BJ (cell line): ENCODE measurements at places on chromosomes 16 and 17.

DNA sequence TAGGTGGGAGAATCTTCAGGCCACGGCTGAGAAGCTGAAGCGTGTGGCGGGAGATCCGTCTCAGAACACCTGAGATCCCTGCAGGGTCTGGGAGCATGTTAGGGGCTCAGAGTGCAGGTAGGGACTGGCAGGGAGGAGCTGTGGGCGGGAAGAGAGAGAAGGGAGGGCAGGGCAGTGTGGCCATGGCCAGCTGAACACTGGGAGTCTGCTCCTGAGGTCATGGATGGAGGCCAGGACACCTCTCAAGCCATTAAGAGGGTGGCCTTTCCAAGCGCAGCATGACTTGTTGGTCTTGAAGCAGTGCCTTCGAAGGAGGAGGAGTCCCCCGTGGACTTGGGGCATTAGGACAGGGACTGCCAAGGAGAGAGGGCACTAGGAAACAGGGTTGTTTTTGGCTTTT, 23.7 kb downstream of the NAA60 start:
- no peak for DNase-seq

DNA sequence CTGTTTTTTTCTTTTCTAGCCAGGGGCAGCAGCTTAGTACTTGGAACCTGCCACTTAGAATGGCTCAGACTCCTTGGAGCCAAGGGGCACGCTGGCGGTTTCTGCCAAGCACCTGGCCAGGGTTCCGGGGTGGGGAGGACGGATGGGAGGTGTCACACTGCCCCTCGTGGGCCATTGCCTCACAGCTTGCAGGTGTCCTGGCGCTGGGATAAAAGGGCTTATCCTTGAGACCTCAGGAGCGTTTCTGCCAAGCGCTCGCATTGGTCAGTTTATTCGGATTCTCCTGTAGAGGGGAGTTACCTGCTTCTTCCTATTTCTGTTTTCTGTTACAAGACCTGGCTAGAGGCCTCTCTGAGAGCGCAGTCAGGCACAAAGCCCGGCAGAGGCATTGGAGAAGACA, 234.6 kb downstream of the MSI2 start:
- DNase-seq = no peak

- DNase-seq = no peak
These were observed 549.2 kb upstream of the CDH11 start for GRCh38 chr16:65671071-65671470.

GRCh38 chr17:50872710-50873424, 6.7 kb upstream of the TOB1 start:
- DNase-seq = no peak

DNA sequence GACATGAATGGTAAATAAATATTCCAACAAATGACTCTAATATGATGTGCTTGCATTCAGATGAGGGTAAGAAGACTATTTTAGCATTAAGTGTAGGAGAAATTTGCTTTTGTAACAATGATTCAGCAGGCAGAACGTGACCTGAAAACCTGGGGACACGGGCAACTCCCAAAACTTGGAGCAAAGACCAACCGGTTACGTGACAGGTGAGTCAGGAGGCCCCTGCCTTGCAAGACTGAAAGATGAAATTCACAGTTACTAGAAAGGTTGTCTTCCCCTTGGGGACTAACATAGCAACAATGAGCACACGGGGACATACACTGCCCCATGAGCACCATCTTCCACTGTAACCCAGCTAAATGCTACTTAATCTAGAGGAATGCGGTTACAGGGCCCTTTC, 33.5 kb upstream of the ERN1 start:
- DNase-seq = no peak

DNA sequence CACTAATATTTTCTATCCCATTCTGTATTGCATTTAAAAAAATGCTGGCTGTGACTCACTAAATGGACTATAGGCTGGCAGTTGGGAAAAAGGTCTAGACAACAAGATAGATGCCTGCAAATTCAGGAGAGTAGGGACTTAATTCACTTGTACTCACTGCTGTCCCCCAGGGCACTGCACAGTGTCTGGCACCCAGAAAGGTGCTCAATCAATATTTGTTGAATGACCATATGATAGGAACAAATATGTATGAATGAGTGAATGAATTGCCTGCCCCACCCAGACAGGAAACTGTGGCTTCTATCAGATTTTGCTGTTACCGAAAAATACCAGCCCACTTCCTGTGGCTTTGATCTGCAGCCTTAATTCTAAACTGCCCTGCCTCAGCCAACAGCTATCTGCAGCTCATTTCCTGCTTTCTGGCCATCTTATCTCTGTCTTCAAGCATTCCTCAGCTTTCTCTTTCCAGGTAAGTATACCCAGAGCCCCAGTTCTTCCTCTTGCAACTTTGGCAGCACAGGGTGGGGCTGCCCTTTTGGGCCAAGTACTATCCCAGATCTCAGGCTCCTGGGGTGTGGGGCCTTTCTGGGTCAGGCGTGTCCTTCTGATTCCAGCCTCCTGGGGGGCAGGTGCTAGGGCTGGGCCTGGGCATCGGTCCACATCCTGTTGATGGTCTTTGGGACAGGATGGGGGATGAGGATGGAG, 15.3 kb upstream of the TNS4 start:
- DNase-seq = no peak

- peak; percentile 87 for DNase-seq
These were observed 37.6 kb downstream of the RNF112 start for GRCh38 chr17:19448341-19449268.

DNA sequence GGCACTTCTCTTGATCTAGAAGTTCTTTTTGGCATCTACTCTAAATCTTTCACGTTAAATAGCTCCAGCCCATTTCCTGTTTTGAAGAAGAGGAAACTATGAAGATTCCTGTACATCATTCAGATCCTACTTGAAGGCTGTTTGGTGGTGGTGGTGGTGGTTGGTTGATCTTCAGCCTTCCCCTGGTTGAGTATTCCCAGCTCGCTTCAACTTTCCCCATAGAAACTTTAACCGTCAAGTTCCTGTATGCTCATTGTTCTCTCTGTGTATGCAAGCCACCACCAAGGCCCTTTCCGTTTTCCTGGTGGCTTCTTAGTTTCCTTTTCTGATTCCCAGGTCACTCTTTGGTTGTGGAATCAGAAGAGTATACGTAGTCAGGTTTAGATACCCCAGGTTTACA, 3.3 kb downstream of the LRRC46 start:
- DNase-seq = no peak

DNA sequence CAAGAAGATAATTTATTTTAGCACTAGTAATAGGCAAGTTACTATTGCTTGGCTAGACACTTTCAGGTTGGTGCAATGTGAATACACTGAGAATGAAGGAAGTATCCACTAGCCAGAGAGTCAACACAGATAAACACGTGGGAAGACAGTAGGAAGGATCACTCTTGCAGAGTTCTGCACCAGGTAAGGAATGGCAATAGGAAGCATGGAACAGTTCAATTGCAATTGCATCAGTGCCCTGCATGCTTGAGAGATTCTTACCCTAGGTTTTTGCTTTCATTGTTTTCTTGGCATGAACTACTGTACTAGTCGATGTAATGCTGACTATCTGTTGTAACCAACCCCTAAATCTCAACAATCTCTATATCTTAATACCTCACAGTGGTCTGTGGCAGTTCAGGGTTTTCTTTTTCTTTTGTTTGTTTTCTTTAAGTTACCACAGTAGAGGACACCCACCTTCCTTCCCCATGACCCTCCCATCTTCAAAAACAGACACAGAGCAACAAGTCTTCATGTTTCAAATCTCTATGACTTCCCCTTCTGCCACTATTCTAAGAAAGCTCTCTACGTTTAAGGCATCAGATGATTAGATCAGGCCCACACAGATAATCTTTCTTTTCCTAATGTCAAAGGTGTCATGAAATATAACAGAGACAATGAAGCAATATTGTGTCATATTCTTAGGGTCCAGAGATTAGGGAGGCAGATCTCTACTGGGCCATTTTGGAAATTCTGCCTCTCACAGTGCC, 18.1 kb upstream of the ABCA8 start:
- DNase-seq = no peak

DNA sequence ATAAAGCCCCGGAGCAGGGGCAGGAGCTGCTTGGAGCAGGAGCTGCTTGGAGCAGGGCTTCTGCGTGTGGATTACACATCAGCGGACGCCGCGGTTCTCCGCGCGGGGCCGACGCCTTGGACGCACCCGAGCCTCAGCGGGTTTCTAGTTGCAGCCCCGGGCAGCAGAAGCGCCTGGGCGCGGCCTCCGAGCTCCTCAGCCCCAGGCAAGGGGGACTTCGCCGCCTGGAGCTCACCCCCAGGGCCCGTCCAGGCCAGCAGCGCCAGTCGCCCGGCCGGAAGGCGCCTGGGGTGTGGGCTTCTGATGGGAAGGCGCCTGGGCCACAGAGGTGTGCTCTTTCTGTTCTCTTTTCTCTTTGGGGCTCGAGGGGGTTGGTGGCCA, 6.3 kb downstream of the FOXF1 start:
- DNase-seq = no peak

- no peak for DNase-seq
These were observed 79.4 kb downstream of the PRKCA start for GRCh38 chr17:66381701-66382362.

DNA sequence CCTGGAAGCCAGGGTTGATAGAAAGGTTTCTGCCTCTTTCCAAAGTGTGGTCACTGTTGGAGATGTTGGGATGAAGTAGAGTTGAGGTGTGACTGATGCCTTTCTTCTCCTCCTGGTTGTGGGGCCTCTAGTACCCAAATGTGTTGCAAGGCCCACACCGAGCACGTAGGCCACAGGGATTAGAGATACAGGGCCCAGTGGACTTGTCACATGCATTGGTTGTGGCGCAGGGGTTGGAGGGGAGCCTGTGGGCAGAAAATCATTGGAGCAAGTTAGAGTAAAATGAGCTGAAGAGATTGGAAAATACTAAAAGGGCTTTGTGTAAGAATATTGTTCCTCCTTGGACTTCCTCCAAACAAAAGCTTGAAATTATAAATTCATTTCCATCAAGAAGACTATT, 4.6 kb downstream of the KRT33A start:
- no peak for DNase-seq

GRCh38 chr17:52451294-52451861, 292.9 kb upstream of the CA10 start:
- DNase-seq = no peak

- DNase-seq = no peak
These were observed 19.5 kb downstream of the CBX4 start for GRCh38 chr17:79819534-79820276.

DNA sequence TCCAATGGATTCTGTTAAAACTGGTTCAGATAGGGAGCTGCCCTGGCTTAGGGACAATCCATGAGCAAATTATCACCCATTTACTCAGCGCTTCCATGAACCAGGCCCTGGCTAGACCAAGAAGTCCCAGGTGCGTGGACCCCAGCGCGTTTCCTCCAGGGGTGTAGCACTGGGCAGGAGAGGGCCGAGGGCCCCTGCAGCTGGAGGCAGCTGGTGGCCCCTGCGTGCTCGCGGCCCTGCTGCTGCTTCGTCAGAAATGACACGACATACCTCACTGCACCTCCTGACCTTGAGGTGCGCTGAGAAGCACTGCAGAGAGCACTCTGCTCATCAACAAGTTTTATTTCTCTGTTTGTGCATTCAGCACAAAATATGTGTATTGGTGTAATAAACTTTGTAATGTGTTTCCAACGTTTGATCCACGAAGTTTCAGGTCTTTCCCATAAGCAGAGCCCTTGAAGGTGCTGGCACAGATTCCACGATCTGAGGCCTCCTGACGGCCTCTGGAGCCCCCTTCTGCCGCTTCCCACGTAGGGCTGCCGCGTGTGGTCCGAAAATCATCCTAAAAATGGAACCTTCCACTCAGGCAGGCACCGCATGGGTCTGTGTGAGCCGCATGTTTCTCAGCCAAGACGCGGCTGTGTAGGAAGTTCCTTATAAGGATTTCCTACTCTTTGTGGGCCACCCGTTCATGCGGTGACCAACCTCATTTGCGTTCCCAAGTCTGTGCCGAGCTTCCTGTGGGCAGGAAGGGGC, 50.8 kb upstream of the ZCCHC14 start:
- DNase-seq = no peak

DNA sequence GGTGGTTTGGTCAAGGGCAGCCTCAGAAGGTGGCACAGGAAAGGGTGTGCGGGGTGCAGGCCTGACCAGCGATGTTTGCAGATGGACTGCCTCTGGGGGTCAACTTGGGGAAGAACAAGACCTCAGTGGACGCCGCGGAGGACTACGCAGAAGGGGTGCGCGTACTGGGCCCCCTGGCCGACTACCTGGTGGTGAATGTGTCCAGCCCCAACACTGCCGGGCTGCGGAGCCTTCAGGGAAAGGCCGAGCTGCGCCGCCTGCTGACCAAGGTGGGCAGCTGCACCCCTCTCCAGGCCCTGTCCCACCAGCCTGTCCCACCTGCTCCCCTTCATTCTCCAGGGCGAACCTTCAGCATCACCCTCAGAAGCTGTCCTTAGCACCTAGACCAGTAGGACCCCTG, 12.5 kb downstream of the DHODH start:
- DNase-seq = no peak

DNA sequence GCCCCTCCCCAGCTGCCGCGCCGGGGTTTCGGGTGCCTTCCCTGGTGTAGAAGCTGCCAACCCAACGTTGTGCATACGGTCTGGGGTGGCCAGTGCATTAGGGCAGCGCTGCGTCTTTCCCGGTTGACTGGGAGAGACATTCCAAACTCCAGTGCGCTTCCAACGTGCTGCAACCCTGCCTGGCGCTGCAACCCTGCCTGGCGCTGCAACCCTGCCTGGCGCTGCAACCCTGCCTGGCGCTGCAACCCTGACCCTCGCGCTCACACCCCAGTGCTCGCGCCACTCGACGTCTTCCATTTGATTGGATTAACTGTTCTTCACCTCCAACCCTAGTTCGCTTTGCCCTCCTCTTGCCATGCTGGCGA, 488 bp upstream of the HAP1 start:
- no peak for DNase-seq

- DNase-seq = no peak
These were observed 543 bp downstream of the TMUB2 start for GRCh38 chr17:44187131-44187899.

DNA sequence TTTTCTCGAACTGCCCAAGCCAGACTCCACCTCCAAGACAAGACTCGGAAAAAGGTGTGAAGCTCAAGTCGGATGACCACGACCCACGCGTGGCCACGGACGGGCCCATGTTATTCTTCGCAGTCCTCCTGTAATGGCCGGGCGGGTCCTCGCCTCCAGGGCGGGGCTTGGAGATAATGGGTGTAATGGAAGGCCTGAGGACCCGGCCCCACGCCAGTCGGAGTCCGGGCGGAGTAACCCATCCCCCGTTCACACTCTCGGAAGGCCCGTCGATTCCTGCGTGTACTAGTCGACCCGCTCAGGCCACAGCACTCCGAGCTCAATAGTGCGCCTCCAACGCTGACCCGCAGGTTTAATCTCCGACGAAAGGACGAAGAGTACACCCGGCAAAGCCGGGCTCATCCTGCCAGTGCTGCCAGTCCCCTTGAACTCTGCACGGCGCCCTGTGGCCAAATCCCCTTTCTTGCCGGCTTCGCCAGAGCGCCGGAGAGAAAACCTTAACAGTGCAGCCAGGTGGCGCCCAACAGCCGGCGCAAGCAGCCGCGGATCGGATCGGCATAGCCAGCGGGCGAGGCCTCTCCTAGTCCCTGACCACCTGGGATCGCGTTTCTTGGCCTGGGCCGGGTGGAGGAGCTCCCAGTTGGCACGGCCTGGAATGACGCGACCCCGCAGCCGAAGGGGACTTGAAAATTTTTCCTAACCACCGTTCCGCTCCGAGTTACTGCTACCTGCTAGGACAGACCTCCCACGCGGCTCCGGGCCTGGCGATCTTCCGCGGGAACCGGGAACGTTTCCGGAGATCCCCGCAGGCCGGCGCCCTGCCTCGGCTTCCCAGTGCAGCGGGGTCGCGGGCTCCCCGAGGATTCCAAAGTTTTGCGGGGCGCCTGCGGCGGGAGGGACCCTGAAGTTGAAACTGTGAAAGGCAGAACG, 762.0 kb downstream of the KCNJ18 start:
- DNase-seq = no peak

- no peak for DNase-seq
These were observed 208.9 kb downstream of the CDH13 start for GRCh38 chr16:82835487-82836155.

GRCh38 chr16:21167360-21167759, 8.9 kb downstream of the LDAF1 start:
- peak; percentile 82 for DNase-seq
